ENCODE measurements at places on chromosomes 12 and 14.

- DNase-seq: peak; percentile 34
These were observed at the start of gene LPAR5 for GRCh38 chr12:6635856-6636531. TSS of gene LPAR5 (minus strand) at chr12:6635959. CDS start at chr12:6621248, 14,711 bp downstream.

- no peak for DNase-seq
These were observed 19.7 kb upstream of the YY1 start for GRCh38 chr14:100219126-100219785.

DNA sequence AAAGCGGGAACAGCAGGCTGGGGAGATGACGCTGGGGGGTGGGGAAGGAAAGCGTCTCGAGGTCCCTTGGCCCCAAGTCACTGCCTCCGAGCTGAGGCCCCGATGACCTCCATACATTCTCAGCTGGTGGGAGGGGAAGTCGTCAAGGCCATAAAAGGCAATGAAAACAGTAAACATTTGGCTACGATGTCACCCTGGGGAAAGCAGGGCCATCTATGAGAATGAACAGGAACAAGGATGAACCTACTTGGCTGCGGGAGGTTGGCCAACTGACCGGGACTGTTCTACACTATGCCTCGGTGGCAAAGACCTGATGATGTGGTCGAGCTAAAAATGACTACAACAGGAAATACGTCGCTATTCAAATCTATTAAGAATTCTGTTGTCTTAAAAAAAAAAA is 19.5 kb downstream of the PRKAB1 start:
- DNase-seq: no peak

- DNase-seq: no peak
These were observed 59.4 kb downstream of the TTC7B start for GRCh38 chr14:90756755-90757345.

GRCh38 chr12:100716945-100717732 is 77.4 kb upstream of the ANO4 start:
- DNase-seq: no peak

- no peak for DNase-seq
These were observed 36.1 kb upstream of the BDKRB2 start for GRCh38 chr14:96168581-96168980.

DNA sequence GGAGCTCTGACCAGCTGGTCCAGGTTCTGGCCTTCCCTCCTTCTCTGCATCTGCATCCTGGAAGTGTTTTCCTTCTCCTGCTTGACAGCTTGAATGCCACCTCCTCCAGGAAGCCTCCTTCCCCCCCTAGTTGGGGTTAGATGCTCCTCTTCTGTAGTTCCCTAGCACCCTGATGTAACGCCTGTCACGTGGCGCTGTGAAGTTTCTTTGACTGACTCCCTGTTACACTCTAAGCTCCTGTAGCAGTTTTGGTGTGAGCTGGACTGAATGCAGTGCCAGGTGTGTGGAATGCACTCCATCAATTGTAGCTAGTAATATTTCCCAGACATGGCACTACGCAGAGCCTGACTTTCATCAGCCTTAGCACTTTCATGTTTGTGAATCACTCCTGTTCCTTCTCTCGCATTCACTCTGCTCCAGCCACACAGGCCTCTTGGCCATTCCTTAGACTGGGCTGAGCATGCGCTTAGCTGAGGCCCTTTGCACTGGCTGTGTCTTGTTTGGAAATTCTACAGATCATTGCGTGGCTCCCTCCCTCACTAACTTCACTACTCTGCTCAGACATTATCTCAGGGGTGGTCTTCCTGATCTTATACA is 2.1 kb upstream of the FAIM2 start:
- no peak for DNase-seq

DNA sequence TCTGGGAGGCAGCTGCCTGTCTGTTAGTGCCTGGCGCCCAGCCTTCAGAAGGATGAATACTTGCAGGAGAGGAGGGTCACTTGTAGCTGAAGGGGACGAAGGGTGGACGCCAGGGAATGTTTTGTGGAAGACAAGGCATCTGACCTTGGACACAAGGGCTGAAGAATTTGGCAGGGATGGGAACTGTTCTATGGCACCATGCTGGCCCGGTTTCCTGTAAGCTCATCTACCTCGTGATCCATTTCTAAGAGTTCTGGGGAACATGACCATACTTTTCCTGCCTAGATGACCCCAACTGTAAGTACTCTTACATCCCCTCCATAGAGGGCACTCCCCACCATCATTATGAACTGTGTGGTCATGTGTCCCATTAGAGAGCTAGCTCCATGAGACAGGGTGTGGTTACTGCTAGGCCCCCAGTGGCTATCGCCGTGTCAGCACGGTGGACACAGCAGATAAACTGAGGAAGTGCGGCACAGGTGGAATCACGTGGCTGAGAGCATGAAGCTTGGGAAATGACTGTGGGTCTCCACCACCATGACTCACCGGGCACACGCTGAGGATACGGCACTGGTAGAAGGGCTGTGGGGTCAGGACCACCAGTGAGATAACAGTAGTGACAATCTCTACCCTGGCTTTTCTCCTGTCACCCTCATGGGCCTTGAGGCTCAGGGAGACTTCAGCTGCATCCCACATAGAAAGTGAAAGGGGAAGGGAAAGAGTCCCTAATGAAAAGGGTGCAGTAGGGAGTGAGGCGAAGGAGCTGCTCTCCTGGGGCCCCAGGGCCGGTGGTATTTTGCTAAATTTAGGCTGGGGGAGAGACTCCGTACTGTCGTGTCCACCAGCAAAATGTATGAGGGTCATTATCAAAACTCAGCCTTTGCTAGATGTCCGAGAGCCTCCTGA is 252.6 kb downstream of the FOXN3 start:
- DNase-seq: no peak

- no peak for DNase-seq
These were observed 92.6 kb upstream of the HIF1A start for GRCh38 chr14:61602733-61603077.

- DNase-seq: no peak
These were observed 656 bp downstream of the RAB21 start for GRCh38 chr12:71755146-71755892.

DNA sequence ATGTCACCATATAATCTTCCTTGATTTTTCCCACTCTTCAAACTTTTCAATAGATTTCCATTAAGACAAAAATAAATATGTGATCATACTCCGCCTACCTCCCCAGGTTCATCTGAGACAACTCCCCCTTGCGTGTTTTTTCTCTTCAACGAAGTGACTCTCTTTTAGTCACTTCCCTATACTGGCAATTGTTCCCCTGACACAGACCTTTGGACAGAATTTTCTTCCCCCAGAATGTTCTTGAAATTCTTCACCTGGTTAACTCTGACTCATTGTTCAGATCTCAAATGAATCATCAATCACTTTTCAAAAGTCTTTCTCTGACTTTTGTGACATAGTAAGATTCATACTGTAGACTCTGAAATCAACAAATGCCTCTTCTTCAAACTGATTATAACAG is 727.3 kb upstream of the LMO3 start:
- no peak for DNase-seq

GRCh38 chr14:57918791-57919190 is 52.9 kb upstream of the SLC35F4 start:
- no peak for DNase-seq

GRCh38 chr12:52230364-52231281 is 2.4 kb upstream of the KRT7 start:
- DNase-seq: no peak

- DNase-seq: peak; percentile 69
These were observed 412.3 kb downstream of the RPS29 start for GRCh38 chr14:49173765-49174373.

Measured in activated naive CD4-positive, alpha-beta T cell treated with anti-CD3 and anti-CD28 coated beads, Interleukin-2, amount 10 ng/mL, durations not matched to agents 7 days and 5 days (primary cell).